Skin of body (tissue), 3 donors: ENCODE measurements at places on chromosomes 1 and 21.

- no peak for DNase-seq
Observed at GRCh38 chr1:6025269-6026094, 20.2 kb upstream of the KCNAB2 start.

DNA sequence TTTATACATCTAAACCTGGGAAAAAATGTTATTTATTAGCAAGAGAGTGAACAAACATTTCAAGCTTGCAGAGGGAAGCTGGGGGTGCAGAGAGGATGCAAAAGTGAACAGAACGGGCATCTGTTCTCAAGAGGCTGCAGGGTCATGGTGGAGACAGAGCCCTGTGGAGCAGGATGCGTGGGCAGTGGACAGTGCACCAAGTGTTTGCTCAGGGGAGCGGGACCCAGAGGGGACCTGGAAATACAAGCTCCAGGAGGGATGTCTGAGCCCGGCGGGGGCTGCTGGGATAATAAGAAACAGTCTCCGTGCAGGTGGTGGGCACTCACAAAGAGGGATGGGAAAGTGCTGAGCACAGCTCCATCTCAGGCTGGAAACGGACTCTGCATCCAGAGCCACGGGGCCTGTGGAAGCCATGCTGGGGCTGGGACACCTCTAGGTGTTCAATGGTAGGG is 105.3 kb upstream of the SLC45A1 start:
- no peak for DNase-seq

GRCh38 chr21:15631342-15631741 is 98.4 kb upstream of the USP25 start:
- no peak for DNase-seq

DNA sequence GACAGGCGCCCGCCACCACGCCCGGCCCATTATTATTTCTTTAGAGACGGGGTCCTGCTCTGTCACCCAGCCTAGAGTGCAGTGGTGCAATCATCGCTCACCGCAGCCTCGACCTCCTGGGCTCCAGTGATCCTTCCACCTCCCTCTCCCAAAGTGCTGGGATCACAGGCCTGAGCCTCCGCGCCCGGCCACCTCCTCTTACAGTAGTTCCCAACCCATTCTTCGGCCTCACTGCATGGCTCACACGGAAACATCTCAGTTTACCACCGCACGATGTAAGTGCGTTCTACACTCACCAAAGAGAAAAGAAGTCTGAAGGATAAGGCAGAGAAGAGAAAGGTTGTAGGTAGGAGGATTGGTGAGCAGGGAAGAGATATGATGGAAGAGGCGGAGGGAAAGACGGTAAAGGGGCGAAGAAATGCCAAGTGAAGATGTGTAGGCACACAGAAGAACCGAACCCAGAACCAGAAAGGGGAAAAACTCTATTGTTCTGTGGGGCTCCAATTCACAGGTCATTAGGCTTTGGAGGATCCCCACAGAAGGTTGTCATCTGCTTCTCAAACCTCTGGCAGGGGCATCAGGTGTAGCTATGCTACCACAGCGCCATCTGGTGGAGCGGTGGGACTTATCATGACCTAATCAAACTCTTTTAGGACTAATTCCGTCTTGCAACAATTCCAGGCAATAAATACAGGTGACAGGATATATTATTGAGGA is 504.2 kb downstream of the SMYD3 start:
- peak; percentile 63 for DNase-seq

GRCh38 chr1:2027961-2028583 is 8.9 kb downstream of the GABRD start:
- no peak for DNase-seq

- DNase-seq, result peak; percentile 24
Observed at GRCh38 chr1:170461762-170462384, 70.1 kb upstream of the GORAB start.

- no peak for DNase-seq
Observed at GRCh38 chr21:38780879-38781278, 24.9 kb upstream of the ETS2 start.

DNA sequence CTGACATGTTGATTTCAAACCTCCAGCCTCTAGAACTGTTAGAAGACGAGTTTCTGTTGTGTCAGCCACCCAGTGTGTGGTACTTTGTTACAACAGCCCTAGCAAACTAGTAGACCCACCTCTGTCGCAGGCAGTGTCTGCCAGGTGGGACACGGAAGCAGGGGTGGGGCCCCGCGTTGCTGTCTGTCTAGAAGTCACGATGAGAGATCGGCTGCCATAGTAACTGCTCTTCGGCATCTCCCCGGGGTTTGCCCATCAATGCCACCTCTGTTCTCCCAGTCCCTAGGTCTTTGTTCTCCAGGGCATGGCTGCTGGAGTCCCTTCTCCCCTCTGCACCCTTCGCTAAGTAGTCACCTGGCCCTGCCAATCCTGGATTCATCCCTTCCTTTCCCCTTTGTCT is 15.2 kb upstream of the CLSTN1 start:
- no peak for DNase-seq

- no peak for DNase-seq
Observed at GRCh38 chr1:37724575-37724974, 32.3 kb downstream of the CDCA8 start.

DNA sequence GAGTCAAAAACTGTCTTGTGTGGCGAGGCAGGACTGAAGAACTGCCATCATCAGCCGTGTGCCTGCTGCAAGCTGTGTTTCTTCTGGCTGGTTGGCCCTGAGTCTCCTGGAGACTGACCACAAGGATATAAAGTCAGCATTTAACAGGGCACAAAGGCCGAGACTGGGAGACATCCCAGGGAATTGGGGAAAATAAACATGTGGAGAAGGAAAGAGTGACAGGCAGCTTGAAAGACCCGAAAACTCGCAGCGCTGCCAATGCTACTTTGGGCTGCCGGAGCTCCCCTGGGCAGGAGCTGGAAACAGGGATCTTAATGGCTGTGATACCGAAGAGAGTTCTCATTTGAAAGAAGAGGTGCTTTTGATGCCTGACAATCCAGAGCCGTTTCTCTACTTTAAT is 125.3 kb upstream of the HMGB4 start:
- no peak for DNase-seq
